ENCODE measurements at places on chromosomes 5 and 9.

- DNase-seq: no peak
Observed at GRCh38 chr9:28014212-28014611, 440.9 kb upstream of the C9orf72 start.

- DNase-seq: no peak
Observed at GRCh38 chr5:44246986-44247385, 142.2 kb downstream of the FGF10 start.

DNA sequence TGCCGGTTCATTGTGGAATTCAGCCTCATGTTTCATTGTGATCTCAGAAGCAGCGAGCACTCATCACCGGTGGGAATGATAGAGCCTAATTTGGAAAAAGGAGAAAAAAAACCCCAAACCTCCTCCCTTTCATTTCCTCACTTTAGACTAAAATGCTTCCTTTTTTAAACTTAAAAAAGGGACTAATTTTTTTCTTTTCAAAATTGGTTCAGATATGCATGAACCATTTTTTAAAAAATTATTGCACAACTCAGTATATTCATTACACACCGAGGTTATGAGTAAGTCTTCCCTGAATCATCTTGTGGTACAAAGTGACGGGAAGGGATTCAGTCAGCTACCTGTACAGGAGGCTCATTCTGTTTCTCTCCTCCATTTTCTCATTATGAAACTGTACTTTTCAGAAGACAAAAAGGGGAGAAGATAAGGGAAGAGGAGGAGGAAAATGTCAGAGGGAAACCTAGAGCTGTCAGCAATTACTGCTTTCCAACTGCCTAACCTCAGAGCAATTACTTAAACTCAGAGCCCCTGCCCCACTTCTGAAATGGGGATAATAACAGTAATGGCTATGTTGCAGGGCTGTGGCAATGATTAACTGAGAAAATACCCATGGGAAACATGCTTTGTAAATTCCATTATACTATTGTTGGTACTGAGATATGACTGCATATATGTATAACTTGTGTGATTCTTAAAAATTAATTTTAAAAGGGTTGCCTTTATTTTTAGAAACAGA lies 24.0 kb downstream of the GALNT10 start:
- no peak for DNase-seq

- DNase-seq: no peak
Observed at GRCh38 chr5:2165203-2165602, 282.5 kb upstream of the IRX4 start.

GRCh38 chr5:369151-369868 lies 47.8 kb downstream of the AHRR start:
- no peak for DNase-seq

DNA sequence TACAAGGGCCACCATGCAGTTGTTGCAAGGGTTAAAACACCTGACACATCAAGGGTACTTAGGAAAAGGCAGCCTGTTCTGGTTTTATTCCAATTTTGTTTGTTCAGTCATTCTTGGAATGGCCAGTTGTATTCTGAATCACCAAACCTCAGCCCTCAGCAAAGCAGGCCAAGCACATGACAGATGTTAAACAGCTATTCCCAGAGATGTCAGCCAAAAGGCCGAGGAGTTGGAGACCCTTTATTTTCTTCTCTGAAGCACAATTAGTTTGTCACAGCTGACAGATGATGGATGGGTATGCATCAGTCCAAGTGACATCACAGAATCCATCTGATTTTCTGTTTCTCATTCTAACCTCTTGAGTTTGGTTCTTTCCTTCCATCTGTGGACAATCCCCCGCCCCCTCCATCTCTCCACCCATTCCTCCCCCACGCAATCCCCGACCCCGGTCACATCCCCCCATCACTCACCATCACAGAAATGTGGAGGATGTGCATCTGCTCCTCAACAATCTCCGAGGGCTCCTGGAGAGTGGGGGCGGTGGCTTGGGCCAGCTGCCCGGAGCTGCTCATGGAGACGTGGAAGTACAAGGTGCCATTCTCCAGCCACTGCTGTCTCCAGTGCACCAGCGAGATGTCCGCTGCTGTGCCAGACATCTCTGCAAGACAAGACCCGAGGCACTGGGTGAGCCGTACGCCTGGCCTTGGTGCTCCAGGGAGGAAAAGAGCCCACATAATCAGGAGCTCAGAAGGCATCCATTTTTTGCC lies 123.8 kb downstream of the ASTN2 start:
- no peak for DNase-seq

- no peak for DNase-seq
Observed at GRCh38 chr5:123700624-123701287, 188.8 kb downstream of the CSNK1G3 start.

DNA sequence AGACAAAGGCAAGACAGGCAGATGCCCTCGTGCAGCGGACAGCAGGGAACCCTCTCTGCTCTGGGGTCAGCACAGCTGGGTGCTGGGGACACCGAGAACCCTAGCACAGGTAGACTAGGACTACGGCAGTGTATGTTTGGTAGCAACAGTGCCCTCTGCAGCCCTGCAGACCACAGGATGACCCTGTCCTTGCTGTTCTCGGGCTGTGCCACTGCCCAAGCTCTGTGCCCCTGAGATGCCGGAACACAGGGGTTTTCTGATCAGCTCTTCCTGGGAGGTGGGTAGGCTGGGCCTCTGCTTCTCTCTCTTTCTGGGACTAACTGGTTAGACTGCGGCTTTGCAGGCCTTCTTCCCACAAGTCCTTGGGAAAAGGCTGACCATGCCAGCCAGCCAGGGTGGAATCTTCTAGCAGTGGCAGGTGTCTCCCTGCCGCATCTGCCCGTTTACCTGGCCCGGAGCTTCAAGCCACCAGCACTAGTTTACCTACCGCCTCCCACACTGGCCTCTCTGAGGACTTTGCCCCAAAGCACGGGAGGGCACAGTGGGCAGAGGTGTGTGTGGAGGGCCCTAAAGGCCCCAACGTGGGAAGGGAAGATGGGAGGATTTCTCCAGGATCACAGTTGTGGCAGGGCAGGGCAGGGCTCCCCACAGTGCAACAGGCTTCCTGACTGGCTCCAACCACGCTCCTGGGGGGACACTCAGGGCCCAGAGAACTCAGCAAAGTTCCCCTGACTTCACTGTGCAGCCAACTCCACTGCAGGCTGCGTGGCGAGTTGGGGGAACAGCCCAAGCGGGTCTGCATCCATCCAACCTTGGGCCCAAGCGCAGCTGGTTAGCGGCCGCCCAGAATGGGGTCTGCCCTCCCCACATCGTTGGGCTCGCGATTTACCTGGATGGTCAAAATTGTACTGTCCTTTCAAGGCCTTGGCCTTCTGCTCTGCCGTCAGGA lies 1.2 kb downstream of the UCK1 start:
- no peak for DNase-seq

DNA sequence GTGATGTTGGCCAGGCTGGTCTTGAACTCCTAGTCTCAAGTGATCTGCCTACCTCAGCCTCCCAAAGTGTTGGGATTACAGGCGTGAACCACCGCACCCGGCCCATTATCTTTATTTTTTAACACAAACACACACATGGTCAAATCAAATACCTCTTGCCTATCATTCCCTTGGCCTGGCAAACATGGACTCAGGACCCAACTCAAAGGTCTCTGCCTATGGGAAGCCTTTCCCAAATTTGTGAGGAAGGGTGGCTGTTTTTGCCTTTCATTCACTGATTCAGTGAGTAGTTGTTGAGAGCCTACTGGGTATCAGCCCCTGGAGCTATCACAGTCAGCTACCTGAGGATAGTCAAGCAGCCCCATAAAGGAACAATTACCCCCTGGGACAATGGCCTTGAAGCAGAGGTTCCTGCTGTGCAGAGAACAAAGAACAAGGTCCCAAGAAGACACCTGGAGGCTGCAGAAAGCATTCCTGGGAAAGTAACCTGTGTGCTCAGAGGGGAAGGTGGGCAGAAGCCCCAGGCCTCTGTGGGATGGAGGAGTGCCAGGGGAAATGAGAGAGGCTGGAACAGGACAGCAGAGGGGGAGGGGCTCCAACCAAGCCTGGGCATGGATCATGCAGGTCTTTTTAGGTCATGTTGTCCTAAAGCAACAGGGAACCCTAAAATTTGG lies 126.4 kb downstream of the CRB2 start:
- DNase-seq: no peak

DNA sequence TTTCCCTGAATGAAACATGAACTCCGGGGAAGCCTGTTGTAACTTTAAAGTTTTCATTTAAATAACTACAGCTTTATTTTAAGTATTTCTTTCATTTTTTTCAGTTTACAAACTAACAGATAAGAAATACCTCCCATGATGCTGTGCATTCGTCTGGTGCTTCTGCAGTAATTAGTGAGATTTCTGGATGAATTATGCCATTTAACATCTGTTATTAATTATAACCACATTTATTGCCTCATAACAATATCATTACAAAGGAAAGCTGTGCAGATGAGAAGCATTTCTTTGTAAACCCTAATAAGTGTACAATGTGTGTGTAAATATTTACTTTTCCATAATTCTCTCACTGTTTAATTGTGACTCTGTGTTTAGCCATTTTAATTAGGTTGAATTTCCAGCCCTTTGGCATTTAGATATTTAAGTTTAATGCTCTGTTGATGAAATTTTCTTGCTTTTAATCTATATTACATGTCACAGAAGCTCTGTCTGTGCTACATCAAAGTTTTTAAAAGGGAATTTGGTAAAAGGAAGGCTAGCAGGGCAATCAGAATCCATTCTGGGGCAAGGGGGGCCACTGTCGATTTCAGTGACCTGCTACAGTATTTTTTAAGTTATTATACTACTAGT lies 418.0 kb downstream of the SPATA31D1 start:
- DNase-seq: no peak

DNA sequence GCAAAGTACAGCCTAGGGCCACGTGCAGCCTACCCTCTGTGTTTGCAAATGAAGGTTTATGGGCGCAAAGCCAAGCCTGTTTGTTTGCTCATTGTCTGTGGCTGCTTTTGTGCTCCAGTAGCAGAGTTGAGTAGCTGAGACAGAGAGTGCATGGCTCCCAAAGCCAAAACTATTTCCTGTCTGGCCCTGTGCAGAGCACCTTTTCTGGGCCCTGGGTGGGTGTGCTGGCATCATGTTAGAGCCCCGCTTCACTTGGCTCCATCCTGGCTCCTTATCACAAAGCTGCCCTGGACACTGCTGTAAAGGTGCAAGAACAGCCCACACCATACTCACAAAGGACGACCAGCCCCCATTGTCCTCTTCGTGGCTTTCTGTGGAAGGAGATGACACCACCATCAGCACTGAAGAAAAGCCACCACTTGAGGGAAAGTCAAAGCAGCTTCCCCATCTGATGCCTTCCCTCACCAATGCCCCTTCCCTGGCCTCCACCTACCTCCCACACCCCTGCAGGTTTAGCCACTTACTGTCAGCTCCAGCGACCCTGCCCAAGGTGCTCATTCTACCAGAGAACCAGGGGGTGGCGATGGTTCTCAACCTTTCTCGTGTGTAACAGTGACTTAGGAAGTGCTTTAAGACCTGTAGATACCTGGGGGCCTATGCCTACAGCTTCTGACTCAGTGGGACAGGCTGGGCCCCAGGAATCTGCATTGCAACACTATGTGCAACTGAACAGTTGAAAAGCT lies 23.4 kb downstream of the LCP2 start:
- DNase-seq: no peak

Measured in stimulated activated CD4-positive, alpha-beta T cell treated with anti-CD3 and anti-CD28 coated beads, TNF-alpha, amount 100 ng/mL, for 24 hours (primary cell).